ENCODE measurements at places on chromosomes 11 and 22. TPM values are rescaled to one million over a fixed set of nuclear protein-coding genes. Genes with fewer than 3 reads are reported as not detected.

Gene HEPN1
- total RNA-seq, result not detected

Gene GGT5
- total RNA-seq, result not detected

Gene TEX54
- total RNA-seq, result not detected

Gene PPP1R14B
- 32.2 TPM for total RNA-seq

Gene ME3
- total RNA-seq, result 1.3 TPM

Gene HSPA8
- total RNA-seq, result 809 TPM

Gene BCO2
- 3.4 TPM for total RNA-seq

Gene FAM111A
- total RNA-seq, result 130 TPM

Gene SMTNL1
- not detected for total RNA-seq

- DNase-seq, result no peak
These were observed 1.3 kb downstream of the TUG1 start for GRCh38 chr22:30970356-30970746.

GRCh38 chr11:3609416-3610265 lies 32.2 kb downstream of the ART5 start:
- DNase-seq, result peak; percentile 37

GRCh38 chr11:8699903-8700302 lies 17.3 kb downstream of the RPL27A start:
- no peak for DNase-seq

- no peak for DNase-seq
These were observed 30.5 kb upstream of the TTLL12 start for GRCh38 chr22:43217285-43218030.

GRCh38 chr11:119404872-119405271 lies 18.1 kb downstream of the THY1 start:
- DNase-seq, result no peak

GRCh38 chr11:75035911-75036565 lies 47.3 kb downstream of the NEU3 start:
- no peak for DNase-seq

GRCh38 chr22:28171712-28172111 lies 252.7 kb upstream of the PITPNB start:
- no peak for DNase-seq

GRCh38 chr11:35343033-35343598 lies 76.2 kb downstream of the SLC1A2 start:
- peak; percentile 70 for DNase-seq

DNA sequence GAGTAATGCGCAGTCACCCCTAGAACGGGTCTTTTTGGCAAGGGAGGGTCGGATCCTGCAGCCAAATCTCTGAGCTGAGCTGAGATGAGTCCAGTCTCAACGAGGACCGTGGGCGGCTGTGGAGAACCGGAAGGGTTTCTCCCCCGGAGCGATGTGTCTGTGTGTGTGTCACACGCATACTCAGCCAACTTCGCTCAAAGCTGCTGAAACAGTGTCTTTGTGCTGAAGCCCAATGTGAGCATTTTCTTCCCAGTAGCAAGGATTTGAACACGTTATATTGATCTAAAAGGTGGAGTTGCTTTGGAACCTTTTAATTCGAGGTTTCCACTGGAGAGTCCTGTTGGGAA lies 1.4 kb upstream of the CELSR1 start:
- DNase-seq, result no peak

- DNase-seq, result no peak
These were observed 10.6 kb upstream of the ARAP1 start for GRCh38 chr11:72762641-72763304.

GRCh38 chr11:34207487-34208180 lies 102.2 kb downstream of the NAT10 start:
- DNase-seq, result no peak

DNA sequence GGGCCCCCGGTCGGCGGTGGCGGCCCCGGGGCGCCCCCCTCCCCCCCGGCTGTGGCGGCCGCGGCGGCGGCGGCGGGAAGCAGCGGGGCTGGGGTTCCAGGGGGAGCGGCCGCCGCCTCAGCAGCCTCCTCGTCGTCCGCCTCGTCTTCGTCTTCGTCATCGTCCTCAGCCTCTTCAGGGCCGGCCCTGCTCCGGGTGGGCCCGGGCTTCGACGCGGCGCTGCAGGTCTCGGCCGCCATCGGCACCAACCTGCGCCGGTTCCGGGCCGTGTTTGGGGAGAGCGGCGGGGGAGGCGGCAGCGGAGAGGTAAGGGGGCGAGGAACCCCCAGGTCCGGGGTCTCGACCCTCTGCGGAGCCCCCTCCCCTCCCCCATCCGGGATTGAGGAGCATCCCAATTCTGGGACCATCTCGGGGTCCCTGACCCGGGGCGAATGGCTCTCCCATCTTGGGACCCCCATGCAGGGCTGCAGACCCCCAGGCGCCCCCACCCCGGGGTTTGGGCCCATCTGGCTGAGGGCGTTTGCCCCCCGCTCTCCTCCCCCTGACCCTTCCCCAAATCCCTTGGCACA lies 431 bp downstream of the KMT2A start:
- no peak for DNase-seq

DNA sequence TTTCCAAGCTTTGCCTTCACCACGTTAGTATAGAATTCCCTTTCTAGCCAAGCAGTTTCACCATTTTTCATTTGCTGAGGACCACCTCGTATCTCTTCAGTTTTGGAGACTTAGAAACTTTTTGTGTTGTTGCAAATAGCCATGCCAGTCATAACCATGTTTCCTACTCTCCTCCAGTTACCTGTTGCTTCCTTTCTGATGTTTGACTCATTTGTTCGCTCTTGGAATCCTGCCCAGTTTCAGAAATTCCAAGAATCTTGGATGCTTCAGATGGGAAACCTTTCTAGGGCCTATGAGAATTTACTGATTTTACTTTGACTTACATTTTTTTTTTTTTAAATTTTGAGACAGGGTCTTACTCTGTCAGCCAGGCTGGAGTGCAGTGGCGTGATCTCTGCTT lies 65.4 kb downstream of the PPP6R3 start:
- no peak for DNase-seq

- no peak for DNase-seq
These were observed 21.4 kb downstream of the SCUBE2 start for GRCh38 chr11:9069862-9070470.

GRCh38 chr11:63427971-63428508 lies 58.5 kb downstream of the SLC22A9 start:
- no peak for DNase-seq

DNA sequence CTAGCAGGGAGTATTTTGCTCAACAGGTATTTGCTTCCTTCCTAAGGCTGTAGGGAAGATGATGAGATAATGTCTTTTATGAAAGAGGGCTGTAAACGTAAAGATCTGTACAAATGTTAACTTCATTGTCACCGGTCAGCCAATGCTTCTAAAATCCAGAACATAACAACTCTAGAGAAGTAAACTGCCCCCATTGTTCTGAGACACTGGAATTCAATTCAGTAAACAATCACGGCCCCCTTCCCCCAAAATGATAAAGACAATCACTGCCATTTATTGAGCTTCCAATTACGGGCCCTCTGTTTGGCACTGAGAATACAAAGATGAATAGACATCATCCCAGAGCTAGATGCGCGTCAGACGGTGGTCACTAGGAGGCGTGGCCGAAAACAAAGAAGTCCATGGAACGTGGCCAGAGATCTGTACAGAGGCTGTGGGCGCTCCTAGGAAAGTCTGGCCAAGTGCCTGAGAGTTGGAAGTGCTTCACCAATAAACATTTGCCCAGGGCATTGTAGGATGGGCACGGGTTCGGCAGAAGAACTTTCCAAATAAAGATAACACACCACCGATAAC lies 576 bp downstream of the TMEM258 start:
- no peak for DNase-seq

DNA sequence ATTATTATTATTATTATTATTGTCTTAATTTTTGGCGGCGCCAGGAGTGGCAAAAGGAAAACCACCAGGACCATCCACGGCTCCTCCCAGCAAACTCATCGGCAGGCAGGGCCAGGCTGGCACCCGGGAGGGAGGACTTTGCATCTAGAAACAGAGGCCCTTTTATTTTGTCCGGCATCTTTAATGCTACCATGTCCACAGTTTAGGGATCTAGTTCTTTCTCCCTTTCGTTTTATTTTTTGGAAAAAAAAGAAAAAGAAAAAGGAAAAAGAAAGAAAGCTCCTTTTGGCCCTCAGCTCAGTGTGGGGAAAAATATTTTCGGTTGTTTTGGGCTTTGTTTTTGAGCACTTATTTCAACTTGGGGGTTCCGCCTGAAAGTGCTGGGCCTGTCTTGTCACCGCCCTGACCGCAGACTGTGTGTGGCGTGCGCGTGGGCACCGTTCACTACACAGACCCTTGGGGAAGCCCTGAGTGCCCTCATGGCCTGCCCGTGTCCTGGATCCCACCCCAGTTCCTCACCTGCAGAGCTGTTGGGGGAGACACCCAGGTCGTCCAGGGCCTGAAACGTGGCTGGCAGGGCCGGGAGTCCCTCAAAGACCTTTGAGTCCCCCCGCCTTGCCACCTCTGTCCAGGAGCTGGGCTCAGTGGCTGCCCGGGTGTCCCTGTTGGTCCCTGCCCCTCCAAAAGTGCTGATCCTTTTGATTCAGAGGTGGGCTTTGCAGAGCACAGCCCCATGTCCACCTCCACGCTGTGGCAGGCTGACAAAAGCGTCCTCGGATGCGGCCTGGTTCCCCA lies 69.1 kb upstream of the PPARA start:
- DNase-seq, result no peak

DNA sequence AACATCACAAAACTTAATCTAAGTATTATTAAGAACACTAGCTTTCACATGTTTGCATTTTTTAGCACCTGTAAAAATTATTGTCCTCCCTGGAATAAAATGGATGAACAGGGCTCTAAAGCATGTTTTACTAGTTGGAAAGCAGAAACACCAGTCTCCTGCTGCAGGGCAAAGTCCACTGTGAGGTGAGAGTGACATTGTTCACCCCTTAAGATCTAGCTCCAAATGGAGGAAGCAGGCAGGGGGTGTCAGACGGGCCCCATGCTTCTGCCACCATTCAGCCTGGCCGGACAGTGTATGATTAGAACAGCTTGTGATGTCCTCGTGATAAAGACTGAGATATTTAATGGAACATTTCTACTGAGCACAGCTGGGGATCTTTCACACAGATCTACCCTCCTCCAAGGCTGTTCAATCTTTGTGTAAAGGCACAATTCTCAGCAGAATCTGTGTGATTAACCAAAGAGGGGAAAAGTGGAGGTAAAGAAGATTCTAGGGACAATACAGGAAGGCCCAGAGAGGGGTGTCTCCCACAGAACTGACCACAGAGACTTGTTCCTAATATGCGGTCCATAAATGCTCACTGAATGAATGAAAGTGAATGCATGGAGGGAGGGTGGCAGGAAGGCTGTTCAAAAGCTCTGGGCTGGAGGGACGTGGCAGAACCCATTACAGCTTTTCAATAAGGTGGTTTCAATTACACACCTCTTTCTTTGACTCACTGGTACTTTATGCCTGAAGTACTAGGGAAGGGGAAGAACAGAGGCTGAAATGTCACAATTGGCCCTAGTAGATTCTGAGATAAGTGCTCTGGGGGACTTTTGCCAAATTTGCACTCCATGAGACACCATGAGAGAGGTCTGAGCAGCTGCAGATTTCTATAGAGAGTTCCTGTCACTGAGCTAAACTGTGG lies 239.1 kb upstream of the ARHGAP20 start:
- no peak for DNase-seq

GRCh38 chr22:17319546-17319945 lies 49.7 kb upstream of the CECR2 start:
- DNase-seq, result no peak

GRCh38 chr11:17931595-17931994 lies 81.3 kb downstream of the SERGEF start:
- DNase-seq, result no peak

GRCh38 chr11:69295079-69295994 lies 1.4 kb downstream of the MYEOV start:
- peak; percentile 19 for DNase-seq

- DNase-seq, result no peak
These were observed 138.4 kb upstream of the DDI1 start for GRCh38 chr11:103898065-103898464.

DNA sequence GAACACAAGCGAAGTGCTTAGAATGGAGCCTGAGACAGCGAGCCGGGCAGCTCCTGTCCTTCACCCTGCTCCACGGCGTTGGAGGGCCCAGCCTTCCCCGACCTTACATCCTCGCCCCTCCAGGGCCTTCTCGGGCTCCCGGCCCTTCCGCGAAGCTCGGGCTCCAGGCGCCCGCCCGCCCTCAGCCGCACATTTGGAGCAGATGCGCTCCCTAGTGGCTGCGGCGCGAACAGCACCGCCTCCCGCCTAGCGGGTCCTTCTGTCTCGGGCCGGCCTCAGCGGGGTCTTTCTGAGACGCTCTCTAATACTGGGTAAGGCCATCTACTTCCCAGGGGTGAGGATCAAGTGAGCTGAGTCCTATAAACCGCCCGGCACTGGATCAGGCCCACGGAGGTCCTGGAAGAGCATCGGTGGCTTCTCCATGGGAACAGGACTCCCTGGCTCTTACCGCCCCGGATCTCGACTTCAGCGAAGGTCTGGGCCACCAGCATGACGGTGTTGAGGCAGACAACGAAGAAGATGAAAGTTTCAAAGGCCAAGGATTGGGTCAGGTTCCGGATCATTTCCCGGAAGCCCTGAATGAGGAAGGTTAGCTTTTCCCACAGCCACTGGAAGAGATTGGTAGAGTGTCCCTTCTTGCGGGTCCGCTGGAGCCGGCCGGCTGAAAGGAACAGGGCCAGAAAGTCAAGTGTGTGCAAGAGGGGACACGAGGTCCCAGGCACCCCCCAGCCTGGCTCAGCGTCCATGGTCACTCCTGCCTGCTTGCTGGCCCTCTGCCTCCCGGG lies 3.7 kb downstream of the CATSPER1 start:
- peak; percentile 61 for DNase-seq

- DNase-seq, result peak; percentile 30
These were observed 1.4 kb downstream of the PATZ1 start for GRCh38 chr22:31344578-31345330.
